ENCODE measurements at places on chromosomes 6 and 20.
A peak's percentile ranks its signal among the peaks of the same experiment; 100 is the strongest.

GRCh38 chr20:46419882-46420281 lies 13.5 kb upstream of the ELMO2 start:
- DNase-seq = no peak

DNA sequence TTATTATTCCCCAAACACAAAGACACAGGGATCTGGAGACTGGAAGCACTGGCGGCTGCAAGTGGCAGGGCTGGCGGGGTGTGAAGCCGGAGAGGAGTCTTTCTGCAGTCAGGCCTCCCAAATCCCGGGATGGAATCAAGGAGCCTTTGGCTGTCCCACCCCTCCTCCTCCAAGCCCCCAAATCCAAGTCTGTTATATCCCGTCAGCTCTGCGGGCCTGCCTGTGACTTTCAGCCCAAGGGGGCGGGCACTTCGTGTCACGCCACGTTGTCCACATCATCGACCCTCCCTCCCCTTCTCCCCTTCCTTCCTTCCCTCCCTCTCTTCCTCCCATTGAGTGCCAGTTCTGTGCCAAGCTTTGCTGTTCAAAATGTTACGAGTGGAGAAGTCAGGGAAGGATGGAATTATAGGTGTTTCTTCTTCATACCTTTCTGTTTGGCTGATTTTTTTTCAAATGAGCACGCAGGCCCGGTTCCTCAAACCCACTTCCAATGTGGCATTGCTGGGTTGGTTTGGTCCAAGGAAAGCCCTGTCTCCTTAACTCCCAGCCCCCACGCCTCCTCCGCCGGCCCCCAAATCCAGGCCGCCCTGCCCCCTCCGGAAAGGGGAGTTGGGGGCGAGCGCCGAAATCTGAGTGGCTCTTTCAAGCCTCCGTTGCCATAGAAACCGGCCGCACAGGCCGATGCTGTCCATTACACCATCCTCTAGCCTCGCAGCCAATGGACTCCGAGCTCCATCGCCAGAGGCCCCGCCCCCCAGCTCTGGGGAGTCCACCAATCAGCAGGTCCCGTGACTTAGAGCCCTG lies 12.7 kb downstream of the ZCCHC3 start:
- DNase-seq = peak; percentile 65

GRCh38 chr6:106702451-106703110 lies 73.2 kb downstream of the QRSL1 start:
- DNase-seq = peak; percentile 4

DNA sequence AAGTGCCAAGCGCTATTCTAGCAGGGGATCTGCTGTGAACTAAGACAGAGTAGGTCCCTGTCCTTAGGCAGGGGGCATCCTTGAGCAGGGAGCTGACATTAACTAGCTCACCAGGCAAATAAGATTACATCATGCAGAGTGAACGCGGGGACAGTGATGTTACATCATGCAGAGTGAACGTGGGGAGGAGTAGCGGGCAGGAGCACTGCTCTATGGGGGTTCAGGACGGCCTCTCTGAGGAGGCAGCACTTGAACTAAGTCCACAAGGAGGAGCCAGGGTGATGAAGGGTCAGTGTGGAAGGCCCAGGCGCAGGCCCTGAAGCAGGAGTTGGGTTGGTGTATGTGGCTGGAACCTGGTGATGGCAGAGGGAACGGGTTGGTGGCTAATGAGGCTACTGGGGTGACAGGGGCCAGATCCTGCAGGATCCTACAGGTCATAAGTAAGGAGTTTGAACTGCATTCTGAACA lies 38.7 kb downstream of the KAT14 start:
- DNase-seq = no peak

DNA sequence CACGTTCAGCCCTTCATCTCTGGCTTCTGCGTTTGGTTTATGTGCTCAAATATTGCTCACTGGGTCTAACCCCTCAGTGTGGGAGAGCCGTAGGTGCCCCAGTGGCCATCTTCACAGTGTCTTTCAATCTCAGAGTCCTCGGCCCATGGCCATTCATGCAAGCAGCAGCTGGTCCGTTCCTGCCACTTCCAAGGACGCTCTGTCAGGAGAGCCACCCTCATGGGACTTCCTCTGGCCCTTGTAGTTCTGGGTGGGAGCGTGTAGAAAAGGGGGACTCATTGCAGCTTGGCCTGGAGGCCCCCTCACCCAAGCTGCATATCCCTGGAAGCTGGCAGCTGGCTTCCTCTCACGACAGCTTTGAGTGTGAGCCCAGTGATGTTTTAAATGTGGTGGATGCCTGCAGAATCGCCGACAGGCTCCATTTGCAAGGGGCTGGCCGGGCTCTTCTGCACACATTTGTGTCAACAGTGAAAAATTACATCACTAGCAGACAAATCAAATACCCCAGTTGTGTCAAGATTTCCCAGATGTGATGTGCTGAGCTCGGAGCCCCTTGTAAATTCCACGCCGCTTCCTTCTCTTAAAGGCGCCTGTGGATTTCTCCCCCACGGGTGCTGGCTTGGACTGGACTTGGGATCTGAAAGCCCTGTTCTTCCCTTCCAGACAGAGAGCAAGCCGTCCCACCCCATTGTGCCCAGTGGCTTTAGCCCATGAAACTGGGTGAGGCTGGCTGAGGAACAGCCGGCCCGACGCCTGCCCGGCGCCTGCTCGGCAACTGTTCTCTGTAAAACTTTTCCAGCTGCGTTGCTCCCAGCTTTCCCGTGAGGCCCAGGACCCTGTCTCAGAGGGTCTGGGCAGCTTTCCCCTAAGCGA lies 360.1 kb downstream of the TAF4 start:
- DNase-seq = no peak

Measured in thymus (tissue), 14 donors.